ENCODE measurements at places on chromosomes 2 and 18. TPM values are rescaled to one million over a fixed set of nuclear protein-coding genes. Genes with fewer than 3 reads are reported as not detected.
A peak's percentile ranks its signal among the peaks of the same experiment; 100 is the strongest.

GRCh38 chr18:31146809-31147208, 15.8 kb downstream of the DSC1 start:
- H3K27me3 ChIP-seq = no peaks in the 10 kb centered on the region
- no peaks in the 10 kb centered on the region for H3K4me1 ChIP-seq
- DNase-seq = no peak

DNA sequence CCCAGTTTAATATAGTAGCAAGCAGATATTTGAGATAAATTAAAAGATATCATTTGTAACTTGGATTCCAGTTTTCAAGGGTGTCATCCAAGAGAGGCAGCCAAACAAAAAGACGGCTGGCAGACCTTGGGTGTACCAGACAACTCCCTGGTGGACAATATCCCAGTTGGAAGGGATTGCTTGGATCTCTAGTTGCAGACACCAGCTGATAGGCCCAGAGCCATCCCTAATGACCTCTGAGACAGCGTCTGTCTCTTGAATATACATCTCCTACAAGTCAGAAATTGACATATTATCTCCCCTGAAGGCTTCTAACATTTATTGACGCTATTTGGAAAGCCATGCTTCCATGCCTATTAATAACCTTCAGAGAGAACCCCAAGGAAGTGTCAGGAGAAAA, 67.7 kb downstream of the ACVR1 start:
- H3K4me3 ChIP-seq = no peak overlapping the region
- H3K36me3 ChIP-seq = no peaks in the 10 kb centered on the region
- no peak for DNase-seq
- H3K27ac ChIP-seq = peak overlapping the region; percentile 46

DNA sequence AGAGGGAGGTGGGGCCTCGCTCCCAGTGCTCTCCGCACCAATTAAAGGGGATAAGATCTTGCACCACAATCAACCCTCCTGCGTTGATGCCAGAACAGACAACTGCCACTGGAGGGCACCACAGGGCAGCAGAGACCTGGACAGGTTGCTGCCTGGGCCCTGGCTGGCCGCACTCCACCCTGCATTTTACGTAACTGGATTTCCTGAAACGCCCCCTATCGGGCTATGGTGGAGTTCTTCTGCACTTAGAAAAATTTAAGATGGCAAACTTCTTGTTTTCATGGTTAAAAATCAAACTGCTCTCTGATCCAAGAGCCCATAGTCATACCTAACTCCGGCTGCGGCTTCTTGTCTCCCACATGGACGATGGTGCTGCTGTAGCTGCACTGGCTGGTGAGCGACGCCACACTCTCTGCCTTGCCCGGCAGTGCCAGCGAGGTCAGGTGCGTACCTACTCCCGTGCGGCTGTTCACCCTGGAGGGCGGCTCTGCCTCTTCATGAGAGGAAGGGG, 16.8 kb upstream of the HES6 start:
- H3K27ac ChIP-seq = no peak overlapping the region
- no peaks in the 10 kb centered on the region for H3K27me3 ChIP-seq
- peak; percentile 62 for DNase-seq
- peaks cover 17% of the 10 kb centered on the region for H3K36me3 ChIP-seq
- peaks cover 7% of the 10 kb centered on the region for H3K4me1 ChIP-seq
- H3K4me3 ChIP-seq = no peak overlapping the region

GRCh38 chr2:129751409-129751808, 228.1 kb upstream of the RAB6C start:
- no peak overlapping the region for H3K27ac ChIP-seq
- no peak overlapping the region for H3K4me3 ChIP-seq
- no peaks in the 10 kb centered on the region for H3K36me3 ChIP-seq
- no peaks in the 10 kb centered on the region for H3K4me1 ChIP-seq
- DNase-seq = no peak

- H3K4me1 ChIP-seq = peaks cover 19% of the 10 kb centered on the region
- no peak overlapping the region for H3K27ac ChIP-seq
- H3K27me3 ChIP-seq = no peaks in the 10 kb centered on the region
- DNase-seq = no peak
- H3K4me3 ChIP-seq = no peak overlapping the region
- H3K36me3 ChIP-seq = no peaks in the 10 kb centered on the region
These were observed 91.3 kb downstream of the MEMO1 start for GRCh38 chr2:31919499-31919898.

DNA sequence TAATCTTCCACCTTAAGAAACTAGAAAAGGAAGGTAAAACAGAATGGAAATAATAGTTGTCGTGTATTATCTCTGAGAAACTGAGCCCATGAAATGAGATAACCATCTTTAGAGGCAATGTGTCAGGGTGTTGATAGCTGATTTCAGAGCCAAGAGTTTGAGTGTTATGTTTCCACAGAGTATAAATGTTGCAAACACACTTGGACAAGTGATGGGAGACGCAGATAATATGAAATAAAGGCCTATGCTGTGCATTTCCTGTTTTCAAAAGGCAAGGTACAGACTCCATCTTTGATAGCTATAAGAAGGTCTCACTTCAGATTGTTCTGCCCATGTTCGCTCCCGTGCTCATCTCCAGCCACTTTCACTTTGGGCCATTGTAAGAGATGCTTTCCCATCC, 25.9 kb upstream of the DNER start:
- no peaks in the 10 kb centered on the region for H3K4me1 ChIP-seq
- no peak overlapping the region for H3K4me3 ChIP-seq
- H3K27ac ChIP-seq = no peak overlapping the region
- no peaks in the 10 kb centered on the region for H3K36me3 ChIP-seq

- H3K4me3 ChIP-seq = no peak overlapping the region
- peaks cover 3% of the 10 kb centered on the region for H3K4me1 ChIP-seq
- no peak overlapping the region for H3K27ac ChIP-seq
- peaks cover 5% of the 10 kb centered on the region for H3K27me3 ChIP-seq
- H3K36me3 ChIP-seq = no peaks in the 10 kb centered on the region
These were observed 20.0 kb upstream of the SIX2 start for GRCh38 chr2:45029215-45029614.

- H3K36me3 ChIP-seq = no peaks in the 10 kb centered on the region
- no peak overlapping the region for H3K27ac ChIP-seq
- no peaks in the 10 kb centered on the region for H3K27me3 ChIP-seq
- H3K4me1 ChIP-seq = no peaks in the 10 kb centered on the region
These were observed 23.3 kb upstream of the DAW1 start for GRCh38 chr2:227848146-227848545.

GRCh38 chr2:98385050-98385699, 38.9 kb downstream of the CNGA3 start:
- H3K4me1 ChIP-seq = no peaks in the 10 kb centered on the region
- H3K4me3 ChIP-seq = no peak overlapping the region
- H3K27me3 ChIP-seq = no peaks in the 10 kb centered on the region

GRCh38 chr2:18262601-18263000, 297.9 kb downstream of the RDH14 start:
- H3K36me3 ChIP-seq = no peaks in the 10 kb centered on the region
- H3K4me1 ChIP-seq = no peaks in the 10 kb centered on the region
- no peak for DNase-seq
- no peak overlapping the region for H3K27ac ChIP-seq

DNA sequence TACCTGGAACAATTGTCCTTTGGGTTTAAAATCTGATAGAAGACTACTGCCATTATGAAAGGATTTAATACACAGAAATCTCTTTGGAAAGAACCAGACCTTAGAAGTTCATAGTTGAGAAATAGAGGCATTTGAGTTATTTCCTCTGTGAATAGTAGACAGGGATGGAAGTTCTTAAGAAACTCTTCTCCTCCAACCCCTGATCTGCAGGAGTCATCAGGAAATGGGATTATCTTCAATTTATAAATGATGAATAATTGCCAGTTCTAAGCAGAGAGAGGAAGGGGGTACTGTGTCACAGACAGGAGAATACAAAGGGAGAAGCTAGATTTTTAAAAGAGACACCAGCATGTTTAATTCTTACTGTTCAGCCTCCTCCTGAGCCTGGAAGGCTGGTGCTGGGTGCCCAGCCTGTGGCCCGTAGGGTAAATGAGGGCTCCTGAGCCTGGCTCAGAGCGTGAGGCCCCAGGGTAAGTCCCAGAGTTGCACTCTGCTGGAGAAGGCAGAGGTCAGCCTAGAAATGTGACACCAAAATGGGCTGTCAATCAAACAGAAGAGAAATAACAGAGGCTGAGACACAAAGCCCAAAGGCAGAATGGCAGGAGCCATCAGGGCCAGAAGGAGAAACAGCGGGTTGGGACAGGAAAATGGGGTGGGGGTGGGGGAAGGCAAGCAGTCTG, 58.2 kb upstream of the PKDCC start:
- H3K36me3 ChIP-seq = no peaks in the 10 kb centered on the region
- H3K4me1 ChIP-seq = peaks cover 14% of the 10 kb centered on the region
- no peak overlapping the region for H3K27ac ChIP-seq
- H3K27me3 ChIP-seq = no peaks in the 10 kb centered on the region

DNA sequence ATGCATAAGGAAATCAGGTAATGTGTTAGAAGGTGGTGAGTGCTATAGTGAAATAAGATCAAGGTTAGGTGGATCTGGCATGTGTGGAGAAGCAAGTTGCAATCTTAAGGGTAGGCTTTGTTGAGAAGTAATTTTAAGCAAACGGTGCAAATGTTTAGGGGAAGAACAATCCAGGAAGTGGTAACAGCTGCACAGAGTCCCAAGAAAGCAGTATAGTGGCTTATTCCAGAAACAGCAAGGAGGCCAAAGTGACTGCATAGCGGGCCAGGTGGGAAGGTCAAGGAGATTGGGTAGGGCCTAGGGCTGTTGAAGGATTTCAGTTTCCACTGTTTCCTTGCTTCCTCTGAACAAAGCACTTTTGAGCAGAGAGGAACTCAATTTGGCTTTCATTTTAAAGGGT, 30.0 kb upstream of the RAB1A start:
- no peaks in the 10 kb centered on the region for H3K27me3 ChIP-seq
- DNase-seq = no peak
- H3K4me3 ChIP-seq = no peak overlapping the region
- no peak overlapping the region for H3K27ac ChIP-seq
- H3K36me3 ChIP-seq = no peaks in the 10 kb centered on the region

GRCh38 chr18:74832999-74833398, 235.3 kb downstream of the ZNF407 start:
- DNase-seq = no peak
- H3K4me1 ChIP-seq = no peaks in the 10 kb centered on the region
- no peaks in the 10 kb centered on the region for H3K36me3 ChIP-seq
- H3K4me3 ChIP-seq = no peak overlapping the region
- no peak overlapping the region for H3K27ac ChIP-seq

GRCh38 chr2:218003281-218003944, 618 bp upstream of the TNS1 start:
- peak overlapping the region; percentile 78 for H3K27ac ChIP-seq
- H3K27me3 ChIP-seq = peaks cover 3% of the 10 kb centered on the region
- peaks cover 32% of the 10 kb centered on the region for H3K4me1 ChIP-seq
- H3K36me3 ChIP-seq = no peaks in the 10 kb centered on the region
- peak overlapping the region; percentile 55 for H3K4me3 ChIP-seq

GRCh38 chr18:52402814-52403213, 62.8 kb downstream of the DCC start:
- H3K4me1 ChIP-seq = no peaks in the 10 kb centered on the region
- H3K27me3 ChIP-seq = no peaks in the 10 kb centered on the region
- no peaks in the 10 kb centered on the region for H3K36me3 ChIP-seq

DNA sequence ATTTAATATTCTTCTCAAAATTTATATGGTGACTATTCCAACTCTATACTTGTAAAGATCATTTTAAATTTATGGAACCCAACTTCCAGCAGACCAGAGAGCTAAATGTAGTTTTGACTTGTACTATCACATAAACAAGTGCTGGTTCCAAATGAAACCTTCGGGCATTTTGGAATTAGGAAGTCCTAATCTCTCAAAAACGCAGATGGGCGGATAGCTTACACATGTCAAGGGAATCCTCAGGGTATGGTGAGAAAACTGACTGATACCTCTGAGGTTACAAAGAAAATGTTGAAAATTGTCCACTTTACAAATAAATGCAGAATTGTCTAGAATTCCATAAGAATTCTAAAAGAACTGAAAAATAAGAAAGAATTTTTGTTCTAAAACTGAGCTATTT, 224.1 kb downstream of the SS18 start:
- no peaks in the 10 kb centered on the region for H3K36me3 ChIP-seq
- DNase-seq = no peak
- no peaks in the 10 kb centered on the region for H3K27me3 ChIP-seq
- H3K4me1 ChIP-seq = no peaks in the 10 kb centered on the region
- no peak overlapping the region for H3K4me3 ChIP-seq
- no peak overlapping the region for H3K27ac ChIP-seq

GRCh38 chr2:118857677-118858484, 10.4 kb upstream of the EN1 start:
- H3K36me3 ChIP-seq = no peaks in the 10 kb centered on the region
- H3K4me1 ChIP-seq = peaks cover 36% of the 10 kb centered on the region
- no peak overlapping the region for H3K4me3 ChIP-seq

DNA sequence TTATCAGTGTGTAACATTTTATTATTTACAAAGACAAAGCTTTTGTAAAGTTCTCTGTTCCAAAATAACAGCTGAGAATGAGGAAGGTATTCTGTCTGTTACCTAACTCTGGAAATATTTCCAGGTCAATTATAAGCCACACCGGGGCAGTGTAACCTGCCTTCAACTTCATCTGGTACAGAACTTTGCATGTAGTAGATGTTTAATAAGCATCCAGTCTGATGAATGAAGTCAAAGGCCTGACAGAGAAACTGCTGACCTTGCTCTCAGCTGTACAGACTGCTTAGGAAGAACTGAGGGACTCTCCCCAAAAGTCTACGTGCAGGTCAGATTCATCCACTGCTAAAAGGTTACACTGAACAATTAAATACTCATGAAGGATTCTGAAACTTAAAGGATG, 43.3 kb downstream of the WDFY1 start:
- H3K27me3 ChIP-seq = no peaks in the 10 kb centered on the region
- no peak overlapping the region for H3K27ac ChIP-seq
- peaks cover 91% of the 10 kb centered on the region for H3K36me3 ChIP-seq
- DNase-seq = no peak
- H3K4me3 ChIP-seq = no peak overlapping the region

- no peak overlapping the region for H3K27ac ChIP-seq
- no peaks in the 10 kb centered on the region for H3K36me3 ChIP-seq
- H3K4me1 ChIP-seq = no peaks in the 10 kb centered on the region
- DNase-seq = no peak
- H3K27me3 ChIP-seq = no peaks in the 10 kb centered on the region
- no peak overlapping the region for H3K4me3 ChIP-seq
These were observed 234.0 kb upstream of the ITGA4 start for GRCh38 chr2:181223234-181223633.

AOX1 gene
- total RNA-seq = 5.9 TPM

SERPINB4 gene
- not detected for total RNA-seq

LYPD1 gene
- total RNA-seq = not detected
